ENCODE measurements at places on chromosomes 2 and 18.

DNA sequence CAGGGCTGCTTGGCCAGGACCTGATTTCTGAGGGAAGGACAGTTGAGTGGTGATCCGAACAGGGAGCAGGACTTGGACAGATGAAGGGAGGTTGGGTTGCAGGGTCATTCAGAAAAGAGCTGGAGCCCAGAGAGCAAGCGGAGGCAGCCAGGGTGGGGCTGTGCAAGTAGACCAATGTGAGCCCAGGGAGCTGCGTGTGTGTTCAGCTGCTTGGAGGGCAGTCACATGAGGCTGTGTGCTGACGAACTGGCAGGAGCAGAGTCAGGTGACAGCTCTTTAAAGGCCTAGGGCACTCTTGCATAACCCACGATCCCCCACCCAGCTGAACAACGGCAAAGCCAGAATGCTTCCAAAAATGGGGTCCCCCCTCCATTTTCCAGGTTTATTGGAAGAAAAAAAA lies 4.6 kb upstream of the MLPH start:
- no peak for DNase-seq

DNA sequence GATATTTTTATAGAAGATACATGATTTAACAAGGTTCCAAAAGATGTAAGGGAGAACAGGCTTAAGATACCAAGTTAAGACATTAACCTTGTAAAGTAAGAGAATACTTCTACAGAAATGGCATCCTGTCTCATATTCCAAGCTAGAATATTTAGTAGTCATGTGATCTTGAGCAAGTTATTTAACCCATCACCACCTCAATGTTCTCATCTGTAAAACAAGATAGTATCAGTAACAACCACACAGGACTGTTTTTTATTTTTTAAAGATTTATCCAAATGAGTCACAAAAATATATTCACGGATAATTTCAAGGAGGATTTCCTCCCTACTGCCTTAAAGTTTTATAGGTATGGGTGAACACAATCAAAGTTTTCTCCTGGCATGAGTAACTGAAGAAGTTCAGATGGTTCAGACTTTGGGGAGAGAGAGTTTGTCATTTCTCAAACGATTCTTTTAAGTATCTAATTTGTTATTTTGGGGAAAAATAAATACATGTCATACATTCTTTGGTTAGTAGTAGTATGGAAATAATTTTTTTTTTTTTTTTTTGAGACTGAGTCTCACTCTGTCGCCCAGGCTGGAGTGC lies 25.9 kb downstream of the ROCK1 start:
- DNase-seq, result no peak

DNA sequence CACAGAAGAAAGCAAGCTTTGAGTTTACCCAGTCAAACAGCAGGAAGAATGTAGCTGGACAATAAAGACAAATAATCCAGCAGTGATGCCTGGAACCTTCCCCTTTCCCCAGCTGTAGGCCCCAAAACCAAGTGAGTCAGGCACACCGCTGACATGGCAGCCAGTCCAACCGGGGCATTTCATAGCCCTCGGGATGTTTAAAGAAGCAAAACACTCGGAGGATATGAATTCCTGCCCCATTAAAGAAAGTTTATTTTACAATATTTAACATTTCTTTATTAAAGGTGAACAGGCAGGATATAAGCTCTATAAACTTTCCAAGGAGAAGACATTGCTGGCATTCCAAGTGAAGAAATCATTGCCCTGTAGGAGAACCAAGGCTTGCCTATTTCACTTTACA lies 507.6 kb upstream of the TNP1 start:
- DNase-seq, result no peak

GRCh38 chr2:218516614-218517013 lies 51.5 kb downstream of the USP37 start:
- DNase-seq, result no peak
